ENCODE measurements at places on chromosomes 16 and 17. TPM values are rescaled to one million over a fixed set of nuclear protein-coding genes. Genes with fewer than 3 reads are reported as not detected.

CDRT15L2 gene
- total RNA-seq = not detected

IRX5 gene
- total RNA-seq = not detected

HS3ST3A1 gene
- not detected for total RNA-seq

EMP2 gene
- not detected for total RNA-seq

THOC6 gene
- total RNA-seq = 14.0 TPM

CEP112 gene
- 1.5 TPM for total RNA-seq

WNT3 gene
- not detected for total RNA-seq

NLRP1 gene
- total RNA-seq = 231 TPM

SEPTIN12 gene
- not detected for total RNA-seq

OR1A1 gene
- total RNA-seq = not detected

TOX3 gene
- not detected for total RNA-seq

CLEC18B gene
- 0.39 TPM for total RNA-seq

MRPS23 gene
- 17.2 TPM for total RNA-seq

RUNDC3A gene
- not detected for total RNA-seq

KRT32 gene
- total RNA-seq = not detected

CPD gene
- 40.9 TPM for total RNA-seq

EFCAB3 gene
- total RNA-seq = not detected

MINK1 gene
- 85.9 TPM for total RNA-seq

APOBR gene
- 6.3 TPM for total RNA-seq

CFAP119 gene
- 3.6 TPM for total RNA-seq

CMTM1 gene
- 0.61 TPM for total RNA-seq

SEPTIN1 gene
- 150 TPM for total RNA-seq

SLC16A11 gene
- 1.2 TPM for total RNA-seq

KRTAP4-3 gene
- total RNA-seq = not detected

RPH3AL gene
- 0.78 TPM for total RNA-seq

NACA2 gene
- total RNA-seq = not detected

MYH1 gene
- not detected for total RNA-seq

ASB16 gene
- not detected for total RNA-seq

SBK1 gene
- 16.5 TPM for total RNA-seq

TPSD1 gene
- total RNA-seq = not detected

CCL16 gene
- total RNA-seq = not detected

TBC1D26 gene
- total RNA-seq = not detected

KRT12 gene
- not detected for total RNA-seq

LGALS9B gene
- not detected for total RNA-seq

ABCA8 gene
- not detected for total RNA-seq

LGALS9 gene
- 13.9 TPM for total RNA-seq

HOXB8 gene
- not detected for total RNA-seq

OR2C1 gene
- not detected for total RNA-seq

TEKT5 gene
- not detected for total RNA-seq

NXN gene
- 0.17 TPM for total RNA-seq

VAT1L gene
- total RNA-seq = not detected

TNFRSF17 gene
- not detected for total RNA-seq

ALOX15B gene
- total RNA-seq = not detected

CHST4 gene
- total RNA-seq = not detected
